ENCODE measurements at places on chromosomes 1 and 21.

DNA sequence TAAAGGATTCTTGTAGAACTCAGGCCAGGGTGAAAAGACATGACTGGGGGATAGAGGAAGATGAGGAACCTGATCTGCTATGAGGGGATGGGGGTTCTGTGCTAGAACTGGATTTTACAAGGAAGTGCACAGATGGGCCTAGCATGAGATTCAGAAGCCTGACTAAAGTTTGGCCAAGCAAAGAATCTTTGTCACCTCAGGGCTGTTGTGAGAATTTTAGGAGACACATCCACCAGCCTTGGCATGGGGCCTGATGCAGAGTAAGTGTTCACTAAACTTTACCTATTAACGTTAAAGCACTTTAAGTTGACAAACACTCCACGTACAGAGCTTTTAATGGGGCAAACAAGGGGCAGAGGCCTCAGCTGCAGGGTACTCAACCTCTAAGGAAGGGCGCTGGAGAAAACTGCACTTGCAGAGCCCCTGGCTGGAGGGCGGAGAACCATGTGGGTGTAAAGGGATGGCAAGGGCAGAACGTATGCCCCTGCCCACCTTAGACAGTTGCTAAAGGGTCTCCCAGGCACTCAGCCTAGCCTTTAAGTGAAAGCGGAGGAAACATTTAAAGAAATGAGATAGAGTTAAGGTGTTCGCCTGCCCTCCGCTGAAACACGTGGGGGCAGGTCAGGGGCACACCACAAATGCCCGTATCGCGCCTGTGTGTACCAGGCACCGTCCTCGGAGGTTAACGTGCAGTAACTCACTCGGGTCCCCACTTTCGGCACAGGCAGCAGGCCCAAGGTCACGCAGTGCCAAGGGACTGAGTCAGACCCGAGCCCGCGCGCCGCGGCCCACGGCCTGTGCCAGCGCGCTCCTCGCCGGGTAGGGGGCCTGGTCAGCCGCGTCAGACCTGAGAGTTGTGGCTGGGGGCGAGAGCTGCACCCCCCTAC lies 990 bp upstream of the MRPS6 start:
- DNase-seq = no peak

- DNase-seq = no peak
Observed at GRCh38 chr1:110616587-110616986, 10.4 kb upstream of the KCNA2 start.

GRCh38 chr1:8097077-8097799 lies 71.1 kb upstream of the ERRFI1 start:
- DNase-seq = peak; percentile 86

GRCh38 chr1:93749487-93749886 lies 67.8 kb upstream of the BCAR3 start:
- DNase-seq = no peak

DNA sequence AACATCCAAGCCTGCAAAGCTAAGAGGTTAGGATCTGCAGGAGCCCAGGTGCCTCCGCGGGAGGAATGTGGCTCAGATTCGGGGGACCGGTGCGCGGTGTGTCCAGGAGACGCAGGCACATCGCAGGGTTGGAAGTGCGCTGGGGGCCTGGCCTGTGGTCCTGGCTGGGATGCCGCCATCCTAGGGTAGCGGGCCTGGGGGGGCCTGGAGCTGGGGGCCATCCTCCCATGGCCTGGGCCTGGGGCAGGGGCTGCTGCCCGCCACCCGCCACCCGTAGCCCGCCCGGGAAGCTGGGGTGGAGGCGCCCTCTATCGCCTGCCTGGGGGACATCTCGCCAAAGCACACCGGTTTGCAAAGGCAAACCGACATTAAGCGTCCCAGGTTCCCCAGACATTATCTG lies 170.6 kb upstream of the ARHGEF16 start:
- no peak for DNase-seq

DNA sequence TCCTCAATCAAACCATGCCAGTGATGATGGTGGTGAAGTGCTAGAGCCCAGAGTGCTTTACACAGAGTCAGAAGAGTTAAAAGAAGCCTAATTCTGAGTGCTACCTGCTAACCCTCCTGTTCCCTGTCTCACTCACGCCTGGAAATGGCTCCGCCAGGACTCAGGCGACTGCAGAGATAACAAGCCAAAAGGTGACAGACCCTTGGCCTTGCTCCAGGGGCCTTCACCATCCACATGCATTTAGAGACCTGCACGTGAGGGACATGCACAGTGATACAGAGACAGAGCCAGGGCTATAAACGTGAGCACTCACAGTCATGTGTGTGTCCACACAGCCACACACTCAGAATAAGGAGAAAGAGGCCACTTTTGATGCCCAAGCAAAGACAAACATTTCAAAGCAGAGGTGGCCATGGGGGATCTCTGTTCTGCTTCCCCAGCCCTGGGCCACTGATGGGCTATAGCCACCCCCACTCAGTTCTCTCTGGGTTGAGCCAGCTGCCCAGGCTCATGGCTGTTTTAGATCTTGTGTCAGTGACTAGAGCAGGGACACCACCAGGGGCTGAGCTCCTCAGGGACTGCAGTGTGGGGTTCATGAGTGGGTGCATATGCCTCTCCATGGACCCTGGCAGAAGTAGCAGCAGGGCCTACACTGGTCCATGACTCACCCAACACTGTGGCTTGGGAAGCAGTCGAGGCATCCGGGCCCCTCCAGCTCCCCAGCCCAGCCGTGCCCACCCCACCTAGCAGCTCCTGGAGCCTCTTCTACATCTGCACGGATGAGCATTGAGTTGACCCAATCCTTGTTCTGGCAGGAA lies 117.2 kb downstream of the EPHB2 start:
- DNase-seq = no peak

DNA sequence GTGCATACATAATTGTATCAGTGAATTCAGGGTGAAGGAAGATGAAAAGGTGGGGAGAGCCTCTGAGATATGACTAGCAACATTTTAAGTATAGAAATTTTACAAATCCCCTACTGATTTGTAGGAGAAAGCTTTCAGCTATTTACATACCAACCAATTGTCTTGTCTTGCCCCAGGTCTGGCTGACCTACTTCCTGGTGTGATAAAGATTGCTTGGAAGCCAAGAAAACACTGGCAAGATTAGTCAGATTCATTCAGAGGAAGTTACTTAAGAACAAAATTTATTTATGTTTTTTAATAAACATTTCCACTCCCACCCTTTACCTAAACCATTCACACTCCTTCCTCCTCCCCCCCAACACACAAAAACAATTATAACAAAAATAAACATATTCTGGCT lies 17.5 kb downstream of the PTGS2 start:
- DNase-seq = no peak

- DNase-seq = no peak
Observed at GRCh38 chr1:223364685-223365382, 858 bp upstream of the SUSD4 start.

DNA sequence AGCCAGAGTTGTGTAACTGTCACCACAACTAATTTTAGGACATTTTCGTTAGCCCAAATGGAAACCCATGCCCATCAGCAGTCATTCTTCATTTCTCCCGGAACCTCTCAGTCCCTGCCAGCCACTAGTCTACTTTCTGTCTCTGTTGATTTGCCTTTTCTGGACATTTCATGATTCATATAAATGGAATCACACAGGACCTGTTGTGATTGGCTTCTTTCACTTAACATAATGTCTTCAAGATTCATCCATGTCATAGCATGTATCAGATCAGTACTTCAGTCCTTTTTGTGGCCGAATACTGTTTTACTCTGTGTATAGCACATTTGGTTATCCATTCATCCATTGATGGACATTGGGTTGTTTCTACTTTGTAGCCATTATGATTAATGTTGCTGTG lies 7.1 kb downstream of the SLC66A1 start:
- DNase-seq = no peak

GRCh38 chr1:243725846-243726245 lies 124.2 kb downstream of the AKT3 start:
- DNase-seq = no peak

GRCh38 chr1:231958448-231958847 lies 331.9 kb downstream of the DISC1 start:
- peak; percentile 29 for DNase-seq

DNA sequence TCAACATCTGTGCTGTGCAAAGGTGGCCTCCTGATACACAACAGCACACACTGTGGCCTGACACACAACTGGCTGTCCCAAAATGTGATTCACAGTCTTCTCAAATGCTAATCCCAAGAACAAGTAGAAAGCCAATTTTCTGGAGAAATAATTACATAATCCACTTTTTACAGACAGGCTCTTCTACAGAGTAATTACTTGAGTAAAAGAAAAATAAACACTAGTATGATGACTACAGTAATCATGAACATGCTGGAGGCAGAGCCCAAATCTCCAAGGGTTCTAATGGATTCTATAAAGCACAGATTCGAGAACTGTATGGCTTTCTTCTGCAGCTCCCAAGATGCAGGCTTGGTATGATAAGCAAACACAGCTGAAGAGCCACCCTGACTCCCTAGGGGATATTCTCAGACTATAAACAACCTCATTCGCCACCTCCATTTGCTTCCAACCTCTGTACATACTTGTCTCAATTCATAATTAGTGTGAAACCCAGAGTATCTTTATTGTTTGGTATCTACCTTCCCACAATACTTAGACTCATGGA lies 81.9 kb downstream of the SIPA1L2 start:
- no peak for DNase-seq

GRCh38 chr1:206534552-206534951 lies 27.2 kb downstream of the RASSF5 start:
- no peak for DNase-seq

- no peak for DNase-seq
Observed at GRCh38 chr1:67708606-67709005, 23.6 kb downstream of the GADD45A start.

GRCh38 chr1:69766431-69767180 lies 198.9 kb downstream of the LRRC7 start:
- DNase-seq = no peak

GRCh38 chr1:238018214-238018613 lies 127.5 kb upstream of the ZP4 start:
- DNase-seq = no peak

DNA sequence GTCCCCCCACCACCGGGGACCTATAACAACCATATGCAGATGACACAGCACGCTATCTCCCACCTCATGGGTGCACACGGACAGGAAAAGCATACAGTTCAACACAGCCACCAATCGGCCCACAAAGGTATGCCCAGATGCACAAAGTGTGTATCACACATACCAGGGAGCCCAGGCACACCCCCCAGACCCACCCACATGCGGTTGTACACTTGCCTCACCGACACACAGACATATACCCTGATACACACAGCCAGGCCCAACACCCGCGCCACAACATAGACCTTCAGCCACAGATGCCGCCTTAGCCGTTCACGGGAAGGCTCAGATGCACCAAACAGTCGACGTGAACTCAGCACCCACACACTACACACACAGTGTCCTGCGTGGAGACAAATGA lies 5.5 kb downstream of the CROCC start:
- DNase-seq = no peak

- DNase-seq = no peak
Observed at GRCh38 chr1:33560680-33561079, 88.2 kb downstream of the ZSCAN20 start.

DNA sequence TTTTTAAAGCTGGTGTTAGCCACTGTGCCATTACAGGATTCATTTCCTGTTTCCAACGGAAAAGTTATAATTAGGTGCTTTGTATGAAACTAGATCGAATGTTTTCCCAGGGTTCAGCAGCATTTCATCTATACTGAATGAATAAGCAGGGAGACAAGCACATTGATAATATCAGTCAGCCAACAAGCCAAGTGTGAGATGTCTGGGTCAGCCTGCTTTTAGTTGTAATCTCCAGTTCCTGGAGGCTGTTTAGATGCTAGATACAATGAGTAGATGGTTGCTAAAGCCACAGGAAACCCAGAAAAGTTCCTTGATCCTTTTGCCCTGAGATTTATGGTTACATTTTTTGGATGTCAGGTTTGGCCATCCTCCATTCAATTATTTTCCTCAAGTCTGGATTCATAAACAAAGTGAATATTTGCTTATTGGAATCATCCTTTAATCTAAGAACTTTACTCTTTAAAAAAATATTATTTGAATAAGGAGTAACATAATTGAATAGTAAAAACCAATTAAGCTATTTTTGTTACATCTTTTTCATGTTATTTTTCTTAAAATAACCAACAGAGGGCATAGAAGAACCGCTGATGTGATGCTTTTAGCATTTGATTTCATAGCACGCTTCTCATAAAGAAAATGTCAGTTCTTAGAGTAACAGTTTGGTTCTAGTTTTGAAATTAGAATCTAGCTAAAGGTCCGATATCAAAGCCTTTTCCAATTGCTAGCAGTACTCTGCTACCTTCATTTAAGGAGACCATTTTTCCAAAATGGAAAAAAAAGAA lies 76.6 kb downstream of the HSPA13 start:
- DNase-seq = no peak

GRCh38 chr1:24427545-24427862 lies 11.9 kb downstream of the NIPAL3 start:
- DNase-seq = no peak

- DNase-seq = no peak
Observed at GRCh38 chr1:71014178-71014579, 33.4 kb downstream of the PTGER3 start.

Data from stromal cell of bone marrow (primary cell).